Globus pallidus (tissue), 1 donor: ENCODE measurements at places on chromosomes 3 and 15.

DNA sequence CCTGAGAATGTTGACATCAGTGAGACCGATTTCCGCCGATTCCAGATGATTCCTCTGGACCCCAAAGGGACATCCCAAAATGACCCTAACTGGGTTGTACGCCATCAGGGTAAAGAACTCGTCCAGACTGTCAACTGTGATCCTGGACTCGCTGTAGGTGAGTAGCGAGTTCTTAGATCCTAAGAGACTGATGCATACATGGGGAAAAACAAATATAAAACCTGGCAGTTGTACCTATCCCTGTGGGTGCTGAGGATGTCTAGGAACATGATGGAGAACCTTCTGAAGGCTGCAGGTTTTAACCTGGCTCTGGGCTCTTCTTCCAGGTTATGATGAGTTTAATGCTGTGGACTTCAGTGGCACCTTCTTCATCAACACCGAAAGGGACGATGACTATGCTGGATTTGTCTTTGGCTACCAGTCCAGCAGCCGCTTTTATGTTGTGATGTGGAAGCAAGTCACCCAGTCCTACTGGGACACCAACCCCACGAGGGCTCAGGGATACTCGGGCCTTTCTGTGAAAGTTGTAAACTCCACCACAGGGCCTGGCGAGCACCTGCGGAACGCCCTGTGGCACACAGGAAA is 12.3 kb downstream of the THBS1 start:
- DNase-seq = no peak

DNA sequence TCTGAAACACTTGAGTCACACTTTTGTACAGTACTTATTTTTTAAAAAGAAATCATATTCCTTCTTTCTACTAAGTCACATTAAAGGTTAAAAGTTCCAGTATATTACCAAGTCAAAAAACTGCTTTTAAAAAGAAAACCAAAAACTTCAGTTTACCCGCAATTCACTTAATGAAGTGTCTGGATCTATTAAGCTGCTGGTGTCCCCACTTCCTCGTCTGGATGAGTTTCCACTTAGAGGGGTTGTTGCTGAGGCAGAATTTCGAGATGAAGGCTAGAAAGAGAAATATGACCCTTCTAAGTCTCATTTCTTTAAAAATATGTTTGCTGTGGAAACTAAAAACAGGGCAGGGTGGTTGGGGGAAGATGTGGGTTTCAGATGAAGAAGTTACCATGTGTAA is 79.7 kb downstream of the LRRFIP2 start:
- DNase-seq = no peak

DNA sequence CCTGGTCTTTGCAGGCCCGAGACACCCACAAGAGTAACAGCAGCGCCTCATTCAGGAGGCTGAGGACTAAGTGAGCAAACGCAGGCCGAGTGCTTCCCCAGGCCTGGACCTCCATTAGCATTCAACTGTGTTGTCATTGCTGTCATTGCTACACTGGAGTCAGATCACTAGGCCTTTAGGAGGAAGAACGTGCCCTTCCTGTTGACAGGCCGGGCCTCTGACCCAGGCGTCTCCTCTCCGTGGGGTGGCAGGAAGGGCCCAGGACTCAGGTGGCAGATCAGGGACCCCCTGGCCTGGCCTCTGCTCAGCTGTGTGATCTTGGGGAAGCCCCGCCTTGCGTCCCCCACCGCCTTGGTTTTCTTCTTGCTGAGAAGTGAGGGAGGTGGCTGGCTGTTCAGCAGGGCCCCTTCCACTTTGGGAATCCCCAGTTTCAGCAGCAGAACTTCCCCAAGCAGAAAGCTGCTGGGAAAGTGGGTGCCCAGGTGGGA is 19.1 kb downstream of the ZDHHC19 start:
- DNase-seq = no peak

- DNase-seq = peak; percentile 1
These were observed 10.1 kb downstream of the SCN10A start for GRCh38 chr3:38805765-38806386.

DNA sequence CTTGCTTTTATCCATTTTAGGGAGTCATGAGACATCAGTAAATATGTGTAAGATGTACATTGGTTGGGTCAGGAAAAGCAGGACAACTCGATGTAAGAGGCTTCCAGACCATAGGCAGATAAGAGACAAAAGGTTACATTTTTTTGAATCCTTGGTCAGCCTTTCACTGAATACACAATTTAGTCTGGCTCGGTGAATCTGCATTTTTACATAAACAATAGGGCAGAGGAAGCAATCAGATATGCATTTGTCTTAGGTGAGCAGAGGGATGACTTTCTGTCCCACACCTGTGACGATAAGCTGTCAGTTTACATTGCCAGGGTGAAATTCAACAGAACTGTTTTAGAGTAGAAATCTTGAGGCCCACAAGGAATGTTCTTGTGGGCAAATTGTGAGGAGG is 20.6 kb downstream of the NPAP1 start:
- no peak for DNase-seq

GRCh38 chr15:51642696-51643095 is 20.1 kb upstream of the DMXL2 start:
- DNase-seq = no peak

DNA sequence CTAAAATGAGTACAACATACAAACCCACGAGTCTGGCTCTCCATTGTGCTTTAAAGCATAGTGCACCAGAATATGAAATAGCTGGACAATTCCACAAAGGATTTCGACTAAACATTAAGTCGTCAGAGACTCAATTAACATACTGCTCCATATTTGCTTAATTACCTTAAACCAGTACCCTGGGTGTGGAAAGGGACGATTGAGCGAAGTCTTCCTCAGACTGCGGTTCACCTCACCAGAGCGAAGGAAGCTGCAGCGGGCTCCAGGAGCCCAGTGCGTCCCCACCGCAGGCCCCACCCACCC is 218 bp upstream of the TRPC1 start:
- DNase-seq = no peak

DNA sequence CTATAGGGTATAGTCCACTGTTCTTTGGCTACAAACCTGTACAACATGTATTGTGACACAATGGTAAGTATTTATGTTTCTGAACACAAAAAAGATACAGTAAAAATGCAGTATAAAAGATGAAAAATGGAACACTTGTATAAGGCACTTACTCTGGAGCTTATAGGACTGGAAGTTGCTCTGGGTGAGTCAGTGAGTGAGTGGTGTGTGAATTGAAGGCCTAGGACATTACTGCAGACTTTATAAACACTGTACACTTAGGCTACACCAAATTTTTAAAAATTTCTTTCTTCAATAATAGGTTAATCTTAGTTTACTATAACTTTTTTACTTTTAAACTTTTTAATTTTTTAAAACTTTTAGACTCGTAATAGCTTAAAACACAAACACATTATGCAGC is 10.5 kb upstream of the PDZRN3 start:
- no peak for DNase-seq

DNA sequence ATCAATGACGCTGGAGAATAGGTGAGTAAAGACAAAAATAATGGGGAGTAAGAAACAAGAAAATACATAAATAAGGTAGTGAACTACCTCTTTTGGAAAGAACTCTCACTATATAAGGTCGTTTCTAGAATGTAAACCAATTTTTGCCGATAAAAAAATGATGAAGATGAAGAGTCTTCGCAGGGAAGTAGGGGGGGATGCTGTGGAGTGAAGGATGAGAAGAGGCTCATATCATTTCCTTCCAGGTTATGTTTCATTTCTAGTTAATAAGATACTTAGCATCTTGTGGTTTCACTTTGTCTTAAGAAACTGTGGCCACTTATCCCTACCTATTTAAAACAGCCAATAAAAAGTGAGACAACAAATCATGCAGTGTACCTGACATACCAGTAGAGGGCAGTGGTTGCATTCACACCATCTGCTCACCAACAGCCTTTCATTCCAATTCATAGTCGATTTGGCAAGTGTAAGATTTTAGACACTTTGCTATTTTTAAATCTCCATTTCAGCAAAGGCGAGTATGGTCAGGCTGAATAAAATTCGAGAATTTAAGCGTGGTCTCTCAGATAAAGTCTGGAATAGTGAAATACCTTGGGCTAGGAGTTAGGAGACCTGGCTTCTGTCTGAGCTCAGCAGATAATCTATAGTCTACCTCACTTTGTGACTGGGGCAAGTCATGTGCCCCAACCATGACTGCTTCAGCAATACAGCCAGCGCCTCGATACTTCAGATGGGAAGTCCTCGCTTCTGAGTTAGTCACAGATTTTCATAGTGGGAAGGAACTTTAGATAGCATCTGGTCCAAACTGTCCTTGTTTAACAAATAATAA is 28.9 kb upstream of the ICE2 start:
- DNase-seq = peak; percentile 51

DNA sequence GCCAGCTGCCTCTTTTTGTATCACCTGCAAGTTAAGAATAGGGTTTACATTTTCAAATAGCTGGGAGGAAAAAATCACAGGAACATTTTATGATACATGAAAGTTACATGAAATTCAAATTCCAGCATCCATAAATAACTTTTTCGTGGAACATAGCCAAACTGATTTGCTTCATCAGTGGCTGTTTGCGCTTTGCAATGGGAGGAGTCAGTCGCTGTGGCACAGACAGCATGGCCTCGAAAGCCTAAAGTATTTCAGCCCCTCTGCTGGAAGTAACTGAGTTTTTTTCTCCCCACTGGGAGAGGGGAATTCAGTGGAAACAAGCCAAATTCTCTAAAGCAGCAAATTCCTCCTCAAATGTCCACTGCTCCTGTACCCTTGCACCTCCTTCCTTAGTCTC is 271.9 kb downstream of the SUCLG2 start:
- no peak for DNase-seq

- no peak for DNase-seq
These were observed 189.9 kb upstream of the THRB start for GRCh38 chr3:24684506-24685023.
